CD8-positive, alpha-beta T cell (primary cell): ENCODE measurements at places on chromosomes 13 and 19.

- DNase-seq: no peak
These were observed 18.5 kb downstream of the RNASEH2B start for GRCh38 chr13:50928102-50928501.

GRCh38 chr19:33804021-33804799, 7.5 kb downstream of the KCTD15 start:
- no peak for DNase-seq

DNA sequence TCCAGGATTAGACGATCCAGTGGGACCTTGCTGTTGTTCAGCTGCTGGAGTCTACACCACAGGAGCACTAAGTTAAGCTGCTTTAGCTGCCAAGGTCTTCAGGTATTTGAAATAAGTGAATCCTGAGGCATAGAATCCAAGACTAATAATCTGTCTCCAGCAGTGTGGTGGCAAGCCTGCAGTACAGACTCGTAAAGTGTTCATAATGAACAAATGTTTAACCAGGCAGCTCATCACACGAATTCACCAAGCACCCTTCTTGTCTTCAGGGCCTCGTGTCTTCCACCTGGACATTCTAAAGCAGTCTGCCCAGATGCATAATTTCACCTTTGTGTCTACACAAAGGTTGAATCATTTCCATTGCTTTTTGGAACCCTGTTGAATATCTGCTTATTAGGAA, 5.3 kb downstream of the ATP11A start:
- DNase-seq: no peak

DNA sequence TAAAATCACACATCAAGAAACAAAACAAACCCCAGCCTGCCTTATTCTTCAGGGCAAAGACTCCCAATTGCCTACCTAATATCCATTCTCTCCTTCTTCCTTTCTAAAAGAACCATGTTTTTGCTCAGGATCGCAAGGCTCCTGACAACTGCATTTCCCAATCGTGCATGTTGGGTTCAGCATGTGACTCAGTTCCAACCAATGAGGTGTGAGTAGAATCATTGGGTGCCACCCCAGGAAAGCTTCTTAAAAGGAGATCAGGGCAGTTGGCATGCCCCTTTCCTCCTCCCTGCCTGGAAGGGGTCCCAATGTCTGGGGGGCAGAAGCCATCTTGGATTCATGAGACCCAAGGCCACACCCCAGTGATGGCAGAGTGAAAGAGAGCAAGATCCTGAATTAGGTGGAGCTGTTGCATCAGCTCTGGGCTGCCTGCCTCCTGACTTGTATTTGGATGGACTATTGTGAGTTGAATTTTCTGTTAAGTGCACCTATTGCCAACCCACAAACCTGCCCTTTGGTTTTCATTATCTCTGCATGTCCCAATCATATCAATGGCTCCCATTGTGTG, 26.0 kb upstream of the UBAC2 start:
- DNase-seq: no peak

GRCh38 chr19:55321466-55322137, 3.5 kb downstream of the TMEM150B start:
- no peak for DNase-seq

DNA sequence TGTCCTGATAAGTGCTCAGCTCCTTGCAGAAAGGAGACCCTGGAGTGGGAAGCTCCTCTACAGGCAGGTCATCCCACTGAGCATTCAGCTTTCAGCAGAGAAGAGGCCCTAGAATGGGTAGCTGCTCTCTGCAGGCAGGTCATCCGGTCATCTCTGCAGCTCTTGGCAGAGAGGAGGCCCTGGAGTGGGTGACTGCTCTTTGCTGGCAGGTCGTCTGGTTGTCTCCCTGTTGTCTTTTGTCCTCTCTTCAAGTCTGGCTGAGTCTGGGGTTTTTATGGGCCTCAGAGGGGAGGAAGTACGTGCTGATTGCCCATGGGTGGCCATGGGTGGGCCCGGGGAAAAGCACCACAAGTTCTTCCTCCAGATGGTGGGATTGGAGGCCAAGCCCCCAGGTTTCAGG, 250.3 kb upstream of the EDNRB start:
- DNase-seq: no peak

GRCh38 chr13:35909091-35909490, 222.1 kb downstream of the DCLK1 start:
- DNase-seq: no peak

DNA sequence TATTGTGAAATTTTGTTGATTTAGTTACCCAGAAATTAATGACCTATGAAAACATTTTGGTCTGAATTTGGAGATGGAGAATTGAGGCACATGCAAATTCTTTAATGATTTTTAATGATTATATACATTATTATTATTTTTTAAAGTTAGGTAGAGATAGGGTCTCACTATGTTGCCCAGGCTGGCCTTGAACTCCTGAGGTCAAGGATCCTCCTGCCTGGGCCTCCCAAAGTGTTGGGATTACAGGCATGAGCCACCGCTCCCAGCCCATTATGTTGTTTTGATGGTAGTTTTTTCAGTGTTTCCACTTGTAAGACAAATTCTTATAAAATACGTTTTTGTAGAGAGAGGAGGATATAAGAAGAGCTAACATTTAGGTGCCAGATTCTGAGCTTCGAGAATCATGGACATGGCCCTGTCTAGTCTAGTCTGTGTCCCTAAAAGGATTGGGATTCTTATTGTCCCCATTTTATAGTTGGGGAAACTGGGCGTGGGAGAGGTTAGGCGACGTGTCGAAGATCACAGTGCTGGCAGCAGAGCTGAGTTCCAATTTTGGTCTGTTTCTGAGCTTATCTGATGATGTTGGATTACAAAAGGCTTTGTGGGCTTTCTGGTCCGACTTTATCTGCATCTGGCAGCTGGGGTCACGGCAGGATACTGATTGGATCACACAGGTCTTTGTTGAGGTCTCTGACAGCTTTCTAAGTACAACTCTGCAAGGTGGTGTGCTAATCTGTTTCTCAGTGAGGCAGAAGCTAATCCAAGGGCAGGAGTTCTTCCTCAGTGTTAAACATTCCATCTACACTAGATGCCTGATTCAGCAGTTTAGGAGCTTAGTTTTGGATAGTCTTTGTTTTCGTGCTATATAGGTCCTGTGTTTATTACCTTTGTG, 7.5 kb upstream of the WDR88 start:
- DNase-seq: no peak

GRCh38 chr19:45446295-45446694, 21.5 kb upstream of the FOSB start:
- DNase-seq: no peak

GRCh38 chr13:95745752-95746151, 68.8 kb downstream of the DNAJC3 start:
- DNase-seq: no peak
